CD4-positive, CD25-positive, alpha-beta regulatory T cell (primary cell): ENCODE measurements at places on chromosomes 5 and 9. TPM values are rescaled to one million over a fixed set of nuclear protein-coding genes. Genes with fewer than 3 reads are reported as not detected.
A peak's percentile ranks its signal among the peaks of the same experiment; 100 is the strongest.

SLC22A4 gene
- polyA plus RNA-seq = not detected

PCDHGB4 gene
- not detected for polyA plus RNA-seq

DNA sequence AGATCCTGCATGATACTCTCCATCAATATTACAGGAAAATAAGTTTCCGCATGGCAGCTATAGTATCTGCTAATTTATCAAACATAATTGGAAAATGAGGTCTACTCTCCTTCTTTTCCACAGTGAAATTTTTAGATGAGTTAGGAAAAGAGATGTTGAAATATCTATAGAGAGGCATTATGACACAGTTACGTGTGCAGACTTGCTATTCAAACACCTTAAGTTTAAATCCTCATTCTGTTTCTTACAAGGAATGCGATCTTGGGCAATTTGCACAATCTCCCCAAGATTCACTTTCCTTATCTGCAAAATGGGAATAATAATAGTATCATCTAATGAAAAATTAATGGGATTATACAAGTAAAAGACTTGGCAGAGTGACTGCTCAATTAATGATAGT, 91.7 kb upstream of the SLCO6A1 start:
- no peak for DNase-seq

GHR gene
- polyA plus RNA-seq = not detected

- DNase-seq = no peak
Measured at GRCh38 chr9:125611121-125611765, 95.8 kb downstream of the MAPKAP1 start.

PCDHB9 gene
- not detected for polyA plus RNA-seq

DNA sequence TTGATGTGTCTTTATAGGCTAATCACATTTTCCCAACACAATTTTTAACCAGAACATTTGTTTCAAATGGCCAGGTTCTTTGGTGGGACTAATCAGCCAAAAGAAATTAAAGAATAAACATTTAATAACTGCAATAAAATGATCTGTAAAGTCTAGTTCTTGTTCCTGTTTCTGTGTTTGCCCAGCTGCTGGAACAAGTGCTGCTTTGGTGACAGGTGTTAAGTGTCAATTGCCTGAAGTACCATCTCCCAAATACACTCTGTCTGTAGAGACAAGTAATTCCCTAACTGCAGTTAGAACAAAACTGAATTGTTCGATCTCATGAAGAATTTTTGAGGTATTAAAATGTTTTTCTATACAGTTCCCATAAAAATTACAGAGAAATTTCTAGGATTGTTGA, 402.3 kb upstream of the CHD1 start:
- no peak for DNase-seq

GRCh38 chr5:54663866-54664265, 146.3 kb downstream of the SNX18 start:
- no peak for DNase-seq

- no peak for DNase-seq
Measured at GRCh38 chr5:7876867-7877266, 7.9 kb downstream of the MTRR start.

GRCh38 chr9:98365227-98365669, 109.8 kb upstream of the TBC1D2 start:
- peak; percentile 60 for DNase-seq

DNA sequence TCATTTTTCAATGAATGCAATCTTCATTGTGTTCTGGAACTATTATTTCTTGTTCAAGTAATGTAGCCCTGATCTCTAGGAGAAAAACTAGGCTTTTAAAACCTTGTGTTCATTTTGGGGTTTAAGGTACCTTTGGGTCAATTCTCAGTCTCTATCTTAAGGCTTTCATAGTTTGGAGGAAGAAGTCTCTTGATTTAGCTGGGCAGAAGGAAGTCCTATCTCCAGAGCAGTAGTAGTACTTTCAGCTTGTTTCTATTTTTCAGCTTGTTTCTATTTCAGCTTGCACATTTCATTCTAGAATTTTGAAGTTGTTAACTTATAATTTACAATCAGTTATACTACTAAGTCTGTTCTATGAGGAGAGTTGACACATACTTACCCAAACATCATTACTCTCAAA, 15.2 kb downstream of the CSNK1G3 start:
- DNase-seq = no peak

CDHR2 gene
- not detected for polyA plus RNA-seq

TMEM252 gene
- polyA plus RNA-seq = not detected

DNA sequence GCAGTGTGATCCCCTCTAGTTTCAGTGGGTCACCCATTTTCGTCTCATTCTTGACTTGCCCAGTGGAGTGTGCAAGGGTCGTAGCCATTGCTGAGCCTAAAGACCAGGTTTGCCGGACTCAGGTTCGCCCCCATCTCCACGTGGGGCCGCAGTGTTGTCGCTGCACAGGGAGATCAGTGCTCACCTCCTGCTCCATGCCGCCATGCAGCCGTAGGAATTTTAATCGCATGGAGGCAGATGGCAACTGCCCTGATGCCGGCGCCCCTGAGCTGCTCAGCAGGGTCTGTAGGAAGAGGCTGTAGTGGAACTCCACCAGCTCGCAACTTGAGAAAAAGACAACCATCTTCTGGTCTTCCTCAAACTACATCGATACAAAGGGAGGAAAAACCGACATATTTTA, 24.1 kb downstream of the DDX31 start:
- no peak for DNase-seq

PPP3R2 gene
- polyA plus RNA-seq = 0.22 TPM

ATP6V1G1 gene
- polyA plus RNA-seq = 313 TPM

COQ4 gene
- polyA plus RNA-seq = 32.8 TPM

GRCh38 chr5:59125011-59125961, 542.4 kb downstream of the RAB3C start:
- DNase-seq = no peak

ENHO gene
- not detected for polyA plus RNA-seq

- no peak for DNase-seq
Measured at GRCh38 chr5:74143721-74144330, 496.7 kb downstream of the ENC1 start.

- no peak for DNase-seq
Measured at GRCh38 chr9:92312887-92313623, 12.1 kb downstream of the NOL8 start.

DNA sequence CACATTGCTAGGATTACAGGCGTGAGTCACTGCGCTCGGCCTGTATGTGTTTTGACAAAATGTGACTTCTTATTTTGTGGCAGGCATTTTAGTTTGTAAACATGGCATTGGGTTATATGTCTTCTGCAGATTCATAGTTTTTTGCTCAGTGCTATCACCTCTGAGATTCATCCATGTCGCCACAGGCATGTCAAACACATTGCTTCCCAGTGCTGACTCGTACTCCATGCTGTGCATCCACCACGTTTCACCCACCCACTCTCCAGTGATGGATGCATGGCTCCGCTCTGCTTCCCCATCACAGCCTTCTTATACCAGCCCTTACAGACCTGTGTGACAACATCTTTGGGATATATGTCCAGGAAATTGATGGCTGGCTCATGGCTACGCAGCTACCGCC, 158.8 kb downstream of the GAS1 start:
- DNase-seq = no peak

GRCh38 chr5:11941566-11941965, 37.3 kb upstream of the CTNND2 start:
- DNase-seq = no peak

GRCh38 chr9:70511858-70512257, 97.4 kb upstream of the KLF9 start:
- no peak for DNase-seq

RASGEF1C gene
- polyA plus RNA-seq = not detected

DNA sequence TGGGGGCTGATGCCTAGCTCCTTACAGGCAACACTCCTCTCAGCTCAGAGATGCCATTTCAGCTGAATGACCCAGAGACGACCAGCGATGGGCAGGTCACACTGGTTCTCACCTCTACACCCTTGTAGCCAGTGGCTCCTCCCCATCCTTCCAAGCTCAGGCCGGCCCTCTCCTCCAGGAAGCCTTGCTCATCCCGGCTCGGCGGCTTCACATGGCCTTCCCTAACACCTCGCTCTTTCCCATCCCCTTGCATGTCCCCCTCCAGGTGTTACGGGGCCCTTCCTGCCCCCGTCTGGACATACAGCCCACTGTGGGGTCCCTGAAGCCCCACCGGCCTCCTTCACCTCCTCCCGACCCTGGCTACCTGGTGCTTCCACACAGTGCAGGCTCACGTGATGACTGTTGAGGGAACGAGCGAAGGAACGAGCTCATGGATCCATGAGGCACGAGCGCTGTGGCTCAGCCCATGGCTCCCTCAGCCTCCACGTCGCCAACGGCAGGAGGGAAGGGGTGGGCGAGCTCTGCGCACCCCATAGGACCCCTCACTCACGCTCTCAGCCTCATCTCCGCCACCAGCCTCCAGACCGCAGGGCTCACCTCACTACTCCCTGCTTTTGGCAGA, 45.7 kb downstream of the SARDH start:
- DNase-seq = no peak

GRCh38 chr5:124614105-124614504, 132.3 kb downstream of the ZNF608 start:
- no peak for DNase-seq

DNA sequence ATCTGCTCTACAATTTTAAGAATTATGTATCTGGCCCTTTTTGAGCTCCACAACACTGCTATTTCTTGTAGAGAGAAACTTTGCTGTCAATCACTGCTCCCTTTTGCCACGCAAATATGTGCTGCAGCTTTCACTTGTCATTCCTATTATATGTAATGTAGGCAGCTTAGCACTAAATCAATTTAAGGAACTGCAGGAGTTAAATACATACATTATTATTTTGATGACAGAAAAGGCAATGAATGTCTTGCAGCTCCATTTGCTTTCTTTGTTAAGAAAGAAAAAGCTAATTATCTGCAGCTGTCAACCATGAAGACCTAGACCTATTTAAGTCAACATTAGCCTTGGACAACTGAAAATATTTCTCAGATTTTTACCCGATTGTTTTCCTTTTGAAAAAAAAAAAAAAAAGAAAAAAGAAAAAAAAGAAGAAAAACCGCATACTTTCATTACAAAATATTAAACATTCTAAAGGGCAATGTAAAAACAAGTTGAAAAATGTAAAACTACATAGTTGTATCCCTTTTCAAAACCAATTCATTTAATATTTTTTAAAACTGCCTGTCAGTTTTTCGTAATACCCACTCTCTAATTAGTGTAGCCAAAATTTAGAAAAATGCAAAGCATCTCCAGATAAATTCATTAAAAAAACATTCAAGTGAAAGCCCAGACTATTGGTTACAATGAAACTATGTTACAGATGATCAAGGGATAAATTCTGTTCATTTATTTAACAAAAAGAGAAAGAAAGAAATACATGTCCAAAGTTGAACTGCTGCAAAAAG, 57.2 kb downstream of the RFX3 start:
- DNase-seq = no peak

TNFSF8 gene
- 61.3 TPM for polyA plus RNA-seq

GRCh38 chr5:91150234-91150633, 232.9 kb downstream of the ARRDC3 start:
- no peak for DNase-seq

GRCh38 chr5:139401546-139401945, 2.3 kb downstream of the SPATA24 start:
- DNase-seq = no peak

- DNase-seq = no peak
Measured at GRCh38 chr5:16863469-16863946, 72.6 kb downstream of the MYO10 start.

SLC45A2 gene
- polyA plus RNA-seq = not detected

DNA sequence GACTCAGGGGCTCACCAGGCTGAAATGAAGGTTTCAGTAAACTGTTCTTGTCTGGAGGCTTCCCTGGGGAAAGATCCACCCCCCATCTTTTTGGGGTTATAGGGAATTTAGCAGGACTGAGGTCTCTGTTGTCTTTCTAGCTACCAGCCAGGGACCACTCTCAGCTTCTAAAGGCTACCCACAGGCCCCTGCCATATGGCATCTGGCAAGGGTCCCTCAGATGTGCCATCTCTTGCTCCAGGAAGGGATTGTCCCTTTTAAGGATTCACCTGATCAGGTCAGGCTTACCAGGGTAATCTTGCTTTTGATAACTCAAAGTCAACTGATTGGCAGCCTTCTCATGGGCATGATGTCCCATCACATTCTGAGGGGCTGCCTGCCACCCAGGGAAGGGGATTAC, 65.0 kb downstream of the NSUN2 start:
- no peak for DNase-seq

DNA sequence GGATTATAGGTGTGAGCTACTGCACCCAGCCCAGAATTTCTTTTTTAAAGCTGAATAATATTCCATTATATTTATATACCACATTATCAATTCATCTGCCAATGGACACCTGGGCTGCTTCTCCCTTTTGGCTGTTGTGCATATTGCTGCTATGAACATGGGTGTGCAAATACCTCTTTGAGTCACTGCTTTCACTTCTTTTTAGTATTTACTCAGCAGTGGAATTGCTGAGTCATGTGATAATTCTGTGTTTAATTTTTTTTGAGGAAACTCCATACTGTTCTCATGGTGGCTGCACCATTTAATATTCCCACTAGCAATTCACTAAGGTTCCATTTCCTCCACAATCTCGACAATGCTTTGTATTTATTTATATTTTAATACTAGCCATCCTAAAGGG, 36.1 kb upstream of the KIF4B start:
- DNase-seq = no peak

PCDHGA5 gene
- polyA plus RNA-seq = 0.08 TPM

DNA sequence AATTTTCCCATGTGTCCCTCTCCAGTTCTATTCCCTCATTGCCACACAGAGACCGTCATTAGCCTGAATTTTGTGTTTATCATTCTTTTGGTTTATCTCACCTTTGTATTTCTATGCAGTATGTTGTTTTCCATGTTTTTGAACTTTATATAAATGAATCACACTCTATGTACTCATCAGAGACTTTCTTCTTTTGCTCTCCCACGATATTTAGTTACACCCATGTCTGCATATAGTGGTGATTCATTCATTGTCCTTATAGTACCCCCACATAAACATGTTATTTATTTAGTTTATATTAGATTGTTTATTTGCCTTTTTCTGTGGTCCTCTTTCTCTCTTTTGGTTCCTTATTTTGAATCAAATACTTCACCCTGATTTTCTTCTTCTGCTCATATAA, 199.7 kb downstream of the FSTL4 start:
- no peak for DNase-seq

ELOVL7 gene
- polyA plus RNA-seq = not detected

P4HA2 gene
- not detected for polyA plus RNA-seq

- no peak for DNase-seq
Measured at GRCh38 chr9:83959061-83959460, 21.0 kb downstream of the HNRNPK start.

- DNase-seq = no peak
Measured at GRCh38 chr5:134503937-134504437, 21.5 kb upstream of the JADE2 start.

DNA sequence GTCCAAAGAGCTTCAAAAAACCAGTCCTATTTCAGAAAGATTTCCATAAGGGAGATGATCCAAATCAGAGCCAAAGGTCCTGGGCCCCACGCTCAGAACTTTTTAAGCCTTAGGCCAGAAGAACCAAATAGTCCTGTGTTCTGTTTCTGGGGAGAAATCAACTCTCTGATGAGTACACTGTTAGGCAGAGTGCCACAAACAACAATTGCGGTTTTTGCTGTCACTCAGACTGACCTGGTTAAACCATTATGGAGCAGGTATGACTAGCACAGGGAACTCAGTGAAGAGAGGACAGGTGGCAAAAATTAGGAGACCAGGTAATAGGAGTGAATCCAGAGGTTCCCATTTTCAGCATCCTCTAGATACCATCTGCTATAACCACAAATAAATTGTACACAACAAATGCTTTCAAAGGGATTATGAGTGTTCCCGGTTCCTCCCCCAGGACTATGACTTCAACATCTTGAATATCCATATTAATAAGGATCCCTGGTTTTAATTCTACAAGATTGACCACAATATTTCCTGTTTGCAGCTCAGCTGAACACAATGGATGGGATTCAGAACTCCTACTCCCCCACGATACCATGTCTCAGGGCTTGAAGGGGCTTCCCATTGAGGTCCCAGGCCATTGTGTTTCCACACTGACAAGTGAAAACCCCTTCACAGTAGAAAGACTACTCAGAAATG, 52.1 kb upstream of the FREM1 start:
- no peak for DNase-seq
